Activated CD4-positive, alpha-beta T cell treated with anti-CD3 and anti-CD28 coated beads for 1 hour (primary cell): ENCODE measurements at places on chromosomes 12 and 14.

DNA sequence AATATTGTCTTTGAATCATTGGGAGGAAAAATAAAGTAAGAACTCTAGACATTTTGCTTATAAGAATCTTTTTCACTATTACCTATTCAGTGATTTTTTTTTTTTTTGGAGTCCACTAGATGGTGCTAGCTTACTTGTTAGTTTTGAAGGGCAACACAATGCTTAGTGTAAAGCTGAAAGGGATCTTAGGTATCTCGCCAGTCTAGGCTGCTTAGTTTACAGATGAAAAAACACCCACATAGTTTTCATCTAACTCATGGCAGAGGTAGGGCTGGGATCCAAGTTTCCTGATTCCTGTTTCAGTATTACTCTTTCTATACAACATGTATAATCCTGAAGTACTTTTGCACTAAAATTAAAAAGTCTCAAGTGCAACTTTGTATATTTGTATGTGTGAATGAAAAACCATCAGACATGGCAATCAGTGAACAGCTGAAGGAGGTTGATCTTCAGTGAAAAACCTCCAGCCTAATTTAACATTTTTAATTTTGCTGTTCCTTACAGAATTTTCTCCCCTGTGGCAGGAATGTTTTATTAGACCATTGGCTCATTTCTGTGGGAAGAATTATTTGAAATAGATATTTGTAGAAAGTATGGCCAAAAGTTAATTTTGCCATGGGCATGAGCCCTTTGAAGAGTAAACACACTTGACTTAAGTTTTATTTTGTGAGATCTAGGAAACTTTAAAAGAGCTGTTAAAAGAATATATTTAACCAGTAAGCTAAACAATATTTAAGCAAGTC is 40.7 kb downstream of the LRRIQ1 start:
- no peak for DNase-seq

GRCh38 chr12:1339618-1340319 is 254.6 kb downstream of the FBXL14 start:
- no peak for DNase-seq

DNA sequence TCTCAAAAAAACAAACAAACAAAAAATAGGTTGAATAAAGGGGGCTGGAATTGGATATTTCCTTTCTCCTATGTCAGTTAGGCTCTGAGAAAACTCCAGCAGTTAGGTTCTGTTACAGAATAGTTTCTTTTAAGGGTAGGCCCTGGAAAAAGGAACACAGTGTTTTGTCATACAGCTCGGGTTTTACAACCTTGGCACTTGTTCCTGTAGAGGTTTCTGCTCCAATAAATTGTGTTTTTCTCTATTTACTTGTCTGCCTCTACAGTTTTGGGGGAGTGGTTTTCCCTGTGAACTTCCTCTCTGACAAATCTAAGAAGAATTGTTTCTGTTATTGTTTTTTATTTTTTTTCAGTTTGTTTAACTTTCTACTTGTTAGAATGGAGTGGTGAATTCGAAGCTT is 167.6 kb downstream of the ACSS3 start:
- no peak for DNase-seq

DNA sequence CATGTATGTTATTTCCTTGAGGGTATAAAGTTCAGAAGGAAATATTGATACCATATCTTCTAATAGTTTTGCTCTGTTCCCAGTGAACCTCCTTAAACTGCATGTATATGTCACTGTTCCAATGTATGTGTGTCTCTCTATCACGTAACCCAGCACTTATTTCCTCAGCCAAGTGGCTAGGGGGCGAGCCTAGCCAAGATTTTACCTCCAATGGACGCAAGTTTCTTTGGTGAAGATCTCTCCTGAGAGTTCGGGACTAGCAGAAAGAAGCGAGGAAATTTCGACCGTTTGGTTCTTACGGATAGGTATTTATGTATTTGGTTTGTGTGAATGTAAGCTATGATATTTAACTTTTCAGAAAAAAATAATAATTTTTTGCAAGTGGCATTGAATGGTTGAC is 2.5 kb downstream of the SFSWAP start:
- DNase-seq, result no peak

DNA sequence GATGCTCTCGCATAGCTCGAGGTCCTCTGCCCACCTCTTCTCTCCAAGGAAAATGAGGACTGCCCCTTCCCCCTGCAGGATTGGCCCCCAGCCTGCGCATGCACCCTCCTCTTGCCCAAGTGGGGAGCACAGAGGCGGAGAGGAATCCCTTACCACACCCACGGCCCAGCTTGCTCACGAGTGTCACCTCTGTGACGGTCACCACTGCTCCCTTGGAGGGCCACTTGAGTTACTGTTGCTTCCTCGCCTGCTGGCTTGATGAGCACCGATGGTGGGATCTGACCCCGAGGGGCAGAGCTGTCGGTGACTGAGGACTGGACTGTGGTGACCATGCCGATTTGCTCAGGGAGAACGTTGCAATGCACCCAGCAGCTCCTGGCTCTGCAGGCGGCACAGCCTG is 41.7 kb downstream of the FOXN4 start:
- DNase-seq, result no peak

DNA sequence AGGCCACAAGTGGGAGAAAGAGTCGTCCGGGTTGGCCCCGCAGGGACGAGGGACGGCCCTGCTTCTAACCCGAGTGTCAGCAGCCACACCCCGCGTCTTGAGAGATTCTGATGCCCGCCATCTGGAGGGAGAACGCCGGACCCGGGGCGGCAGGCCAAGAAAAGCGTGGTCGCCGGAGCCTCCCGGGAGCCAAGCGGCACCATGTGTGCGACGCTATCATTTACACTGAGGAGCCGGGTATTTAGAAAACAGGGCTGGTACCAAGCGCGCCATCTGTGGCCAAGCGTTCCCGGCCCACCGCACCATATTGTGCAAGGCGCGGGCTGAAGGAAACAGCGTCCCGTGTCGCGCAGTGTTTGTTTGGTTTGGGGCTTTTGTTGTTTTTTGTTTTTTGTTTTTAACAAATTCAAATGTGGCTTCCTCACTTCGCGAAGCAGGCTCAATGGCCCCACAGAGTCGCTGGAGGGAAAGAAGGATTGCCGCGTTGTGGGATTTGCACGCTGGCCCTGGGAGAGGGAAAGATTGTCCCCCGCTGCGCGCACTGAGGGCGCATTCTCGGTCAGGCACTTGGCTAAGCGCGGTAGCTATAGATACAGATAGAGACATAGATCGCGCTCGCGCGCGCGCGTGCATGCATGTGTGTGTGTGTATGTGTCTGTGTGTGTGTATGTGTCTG is 153.8 kb downstream of the BCL11B start:
- DNase-seq, result no peak

- no peak for DNase-seq
Measured at GRCh38 chr14:91745344-91745743, 13.5 kb upstream of the CATSPERB start.

DNA sequence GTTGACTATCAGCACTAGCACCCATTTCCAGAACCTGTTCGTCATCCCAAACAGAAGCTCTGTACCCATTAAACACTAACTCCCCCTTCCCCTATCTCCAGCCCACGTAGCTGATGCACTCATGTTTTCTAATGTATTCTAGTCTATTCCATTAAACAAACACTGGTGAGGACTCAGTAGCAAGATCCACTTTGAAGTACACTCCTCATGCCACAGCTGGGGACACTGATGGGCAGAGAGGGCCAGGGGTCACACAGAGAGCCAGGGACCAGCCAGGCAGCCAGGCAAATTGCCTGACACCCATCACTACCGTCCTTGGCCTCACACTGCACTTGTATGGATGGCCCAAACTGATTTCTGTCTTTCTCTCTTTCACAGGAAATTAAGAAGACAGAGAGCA is 269.9 kb upstream of the DIO3 start:
- no peak for DNase-seq

DNA sequence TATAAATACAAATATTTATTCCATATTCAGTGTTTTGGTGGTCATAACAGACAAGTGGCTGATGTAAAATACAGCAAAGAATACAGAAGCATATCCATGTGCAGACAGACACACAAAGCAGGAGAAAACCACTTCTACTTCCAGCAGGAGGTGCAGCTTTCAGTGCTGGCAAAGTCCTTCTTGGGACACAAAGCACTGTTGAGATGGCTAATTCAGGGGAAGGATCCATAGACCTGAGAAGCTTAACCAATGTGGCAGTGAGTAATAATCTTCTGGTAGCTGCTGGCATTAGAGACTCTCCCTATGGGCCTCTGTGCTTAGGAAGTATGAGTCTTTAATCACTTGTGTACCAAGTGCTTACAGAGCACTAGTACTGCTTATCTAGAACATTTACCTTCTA is 26.8 kb downstream of the AMN1 start:
- no peak for DNase-seq

- no peak for DNase-seq
Measured at GRCh38 chr14:91223028-91223783, 21.3 kb downstream of the GPR68 start.

GRCh38 chr12:61956545-61956944 is 303.7 kb upstream of the USP15 start:
- DNase-seq, result no peak

DNA sequence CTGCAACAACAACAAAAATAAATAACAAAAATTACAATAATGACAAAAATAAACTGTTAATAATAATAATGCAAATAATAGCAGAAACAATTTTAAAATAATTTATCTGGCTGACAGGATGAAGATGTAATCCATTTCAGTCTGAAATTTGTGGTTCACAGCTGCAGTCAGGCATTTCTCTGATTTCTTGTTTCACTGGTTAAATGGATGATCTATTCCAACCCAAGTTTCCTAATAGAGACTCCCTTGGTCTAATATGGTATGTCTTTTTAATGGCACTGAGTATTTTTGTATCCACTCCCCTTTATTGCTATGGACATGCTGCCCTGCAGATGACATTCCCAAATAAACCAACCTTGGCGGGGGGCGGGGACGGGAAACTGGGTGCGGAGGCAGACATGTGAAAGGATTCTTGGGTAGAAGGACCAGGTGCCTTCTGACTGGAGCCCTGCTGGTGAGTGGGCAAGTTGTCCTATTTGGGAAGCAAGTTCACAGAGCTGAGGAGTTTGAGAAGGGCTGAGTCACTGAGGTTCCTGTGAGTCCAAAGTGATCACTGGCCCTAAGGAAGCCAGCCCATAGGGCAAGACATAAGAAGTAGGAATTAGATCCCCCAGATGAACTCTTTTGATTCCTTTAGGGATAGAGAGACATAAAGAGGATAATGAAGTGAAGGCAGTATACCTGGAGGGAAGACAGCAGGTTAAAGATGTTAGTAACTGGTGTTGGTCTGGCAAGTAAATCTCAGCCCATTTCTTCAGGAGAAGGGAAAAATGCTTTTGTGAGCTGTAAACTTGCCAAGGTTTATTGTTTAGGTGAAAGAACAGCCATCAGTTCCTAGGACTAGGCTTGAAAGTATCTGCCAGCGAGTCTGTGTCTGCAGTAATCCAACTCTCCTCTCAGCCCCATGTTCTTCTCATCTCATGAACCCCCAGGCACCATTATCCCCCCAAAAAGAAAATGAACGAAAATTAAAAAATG is 14.5 kb downstream of the FOXG1 start:
- DNase-seq, result no peak

GRCh38 chr14:29030970-29031369 is 264.4 kb downstream of the FOXG1 start:
- DNase-seq, result no peak

DNA sequence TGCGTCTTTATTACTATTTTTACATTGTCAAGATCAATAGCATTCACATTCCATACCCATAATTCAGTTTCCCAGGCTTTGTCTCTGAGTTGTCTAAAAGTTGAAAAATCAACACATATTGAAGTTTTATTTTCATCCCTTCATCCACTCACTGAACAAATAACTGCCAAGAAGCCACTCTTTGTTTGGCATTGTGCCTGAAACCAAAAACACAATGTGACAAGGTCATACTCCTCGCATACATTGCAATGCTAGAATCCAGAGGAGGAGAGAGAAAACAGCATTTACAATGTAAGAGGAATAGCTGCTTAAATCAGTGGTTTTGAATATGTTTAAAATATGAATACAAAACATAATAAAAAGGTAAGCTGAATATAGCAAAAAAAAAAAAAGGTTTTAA is 71.8 kb downstream of the CCDC60 start:
- no peak for DNase-seq

DNA sequence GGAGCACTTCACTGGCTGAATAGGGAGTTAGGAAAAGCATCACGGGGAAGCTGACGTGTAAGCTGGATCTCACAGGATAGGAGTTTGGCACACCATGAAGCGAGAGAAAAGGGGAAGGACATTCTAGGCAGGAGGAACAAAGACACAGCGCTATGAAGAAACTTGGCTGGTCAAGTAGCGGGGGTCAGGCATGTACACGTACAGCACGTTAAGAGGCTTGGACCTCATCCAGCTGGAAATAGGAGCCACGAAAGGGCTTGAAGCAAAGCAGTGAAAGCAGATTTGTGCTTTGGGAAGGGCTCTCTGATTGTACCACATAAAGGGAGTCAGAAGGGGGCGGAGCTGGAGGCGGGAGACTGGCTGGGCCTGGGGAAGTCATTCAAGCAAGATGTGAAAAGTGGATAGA is 19.6 kb upstream of the GALNT8 start:
- DNase-seq, result no peak

DNA sequence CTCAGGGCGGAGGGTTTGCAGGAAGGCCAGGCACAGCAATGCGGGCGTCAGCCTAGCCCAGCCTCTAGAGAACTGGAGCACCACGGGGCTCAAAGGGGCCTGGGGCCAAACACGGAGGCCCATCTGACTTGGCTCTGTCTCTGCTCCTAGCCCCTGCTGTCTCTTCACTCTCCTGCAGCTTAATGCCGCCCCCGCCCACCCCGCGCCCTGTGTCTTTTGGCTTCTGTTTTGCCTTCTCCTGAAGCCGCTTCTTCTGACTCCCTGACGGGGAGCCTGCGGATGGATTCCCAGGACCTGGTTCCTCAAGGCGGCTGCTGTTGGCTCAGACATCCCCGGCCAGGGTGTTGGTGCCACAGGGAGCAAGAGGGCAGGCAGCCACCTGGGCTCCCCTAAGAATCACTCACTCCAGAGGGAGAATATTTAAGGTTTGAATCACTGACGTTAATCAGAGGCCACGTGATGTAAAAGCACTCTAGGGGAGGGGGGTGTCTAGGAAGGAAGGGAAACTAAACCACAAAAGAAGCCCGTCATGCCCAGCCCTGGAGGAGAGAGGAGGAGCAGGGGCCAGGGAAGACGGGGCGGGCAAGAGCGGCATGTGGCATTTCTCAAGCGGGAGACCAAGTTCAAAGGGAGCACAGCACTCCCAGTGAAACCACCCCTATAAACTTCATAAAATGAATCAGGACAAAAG is 36.9 kb upstream of the PRMT8 start:
- no peak for DNase-seq
